Fibroblast of the conjunctiva (primary cell): ENCODE measurements at places on chromosomes 4 and X.

- DNase-seq: no peak
Observed at GRCh38 chr4:99414401-99414800, 20.7 kb downstream of the ADH7 start.

- no peak for DNase-seq
Observed at GRCh38 chrX:125205133-125205917, 114.3 kb upstream of the TEX13C start.

GRCh38 chrX:9420275-9421265 lies 44.3 kb upstream of the TBL1X start:
- DNase-seq: no peak

- DNase-seq: no peak
Observed at GRCh38 chr4:71609651-71610050, 174.2 kb downstream of the GC start.

- DNase-seq: no peak
Observed at GRCh38 chrX:46690818-46691217, 68.1 kb downstream of the SLC9A7 start.

DNA sequence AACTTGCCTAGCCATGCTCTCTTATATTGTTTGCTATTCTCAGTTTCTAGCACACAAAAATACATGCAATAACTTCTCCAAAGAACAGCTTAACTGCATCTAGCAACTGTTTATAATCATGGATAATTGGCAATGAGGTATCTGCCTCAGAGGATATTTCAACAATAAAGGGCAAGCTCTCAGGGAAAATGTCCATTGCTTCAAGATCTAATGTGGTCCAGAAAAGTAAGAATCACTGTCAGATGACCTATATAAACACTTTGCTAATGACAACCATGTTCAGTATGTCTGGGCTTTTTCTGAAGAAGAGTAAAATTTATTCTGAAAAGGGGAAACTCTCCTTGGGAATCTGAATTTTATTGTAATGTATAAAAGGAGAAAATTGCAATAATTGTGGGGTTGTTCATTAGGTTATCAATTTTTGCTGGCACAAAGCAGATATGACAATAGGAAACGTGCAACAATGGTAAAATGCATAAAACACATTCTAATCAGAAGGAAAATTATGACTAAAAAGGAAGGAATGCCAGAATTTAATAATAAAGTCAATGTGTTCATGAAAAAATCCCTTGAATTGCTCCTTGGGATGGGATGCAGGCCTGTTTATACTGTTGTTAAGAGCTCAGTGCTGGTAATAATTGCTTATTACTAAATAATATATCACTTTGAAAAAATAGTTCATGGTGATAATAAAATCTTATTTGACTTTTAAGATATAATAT lies 90.3 kb downstream of the ANTXR2 start:
- no peak for DNase-seq

DNA sequence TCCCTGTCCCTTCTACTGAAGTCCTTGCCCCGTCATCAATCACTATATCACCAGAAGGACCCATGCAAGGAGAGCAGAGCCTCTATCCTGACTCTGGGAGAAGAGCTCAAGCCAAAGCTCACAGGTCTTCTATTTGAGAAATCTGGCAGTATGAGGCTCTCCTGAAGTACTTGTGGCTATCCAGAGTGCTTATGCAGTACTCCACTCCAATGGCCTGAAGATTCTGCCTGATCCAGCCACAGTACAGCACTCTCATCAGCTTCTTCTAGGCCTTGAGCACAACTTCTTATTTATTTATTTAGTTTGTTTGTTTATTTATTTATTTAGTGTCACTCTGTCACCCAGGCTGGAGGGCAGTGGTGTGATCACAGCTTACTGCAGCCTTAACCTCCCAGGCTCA lies 13.0 kb downstream of the USP26 start:
- DNase-seq: no peak

DNA sequence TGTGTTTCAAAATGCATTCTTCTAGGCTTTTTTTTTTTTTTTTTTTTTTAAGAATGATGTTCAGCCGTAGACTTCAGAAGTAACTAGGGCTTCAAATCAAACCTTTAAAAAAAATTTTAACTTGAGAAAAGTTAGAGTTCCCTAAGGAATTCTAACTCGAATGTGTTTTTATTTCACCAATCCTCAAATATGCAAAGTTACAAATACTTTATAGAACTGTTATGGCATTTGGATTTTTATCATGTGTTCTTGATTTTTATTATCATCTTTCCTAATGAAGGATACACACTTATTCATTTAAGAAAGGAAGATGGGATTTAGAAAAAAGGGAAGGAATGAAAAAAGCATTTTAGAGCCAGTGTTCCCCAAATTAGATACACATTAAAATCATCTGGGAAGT lies 200.6 kb upstream of the LDB2 start:
- DNase-seq: no peak

DNA sequence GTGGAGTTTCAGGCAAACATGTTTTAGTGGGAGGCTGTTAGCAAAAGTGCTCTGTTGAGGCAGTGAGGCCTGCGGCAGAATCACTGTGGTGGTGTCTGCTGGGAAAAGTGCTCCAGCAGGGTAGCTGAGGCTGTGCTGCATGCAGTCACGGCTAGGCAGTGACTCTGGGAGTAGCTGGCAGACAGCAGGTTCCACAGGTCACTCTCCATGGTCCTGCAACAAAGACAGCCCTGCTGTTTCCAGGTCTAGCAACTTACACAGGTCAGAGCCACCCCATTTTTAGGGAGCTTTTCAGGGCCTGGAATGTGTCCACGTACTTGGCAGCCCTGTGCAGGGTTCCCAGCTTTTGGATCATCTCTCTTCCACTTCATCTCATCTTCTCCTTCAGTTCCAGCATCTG lies 184.3 kb downstream of the NAA11 start:
- no peak for DNase-seq

GRCh38 chr4:134326866-134327265 lies 125.3 kb upstream of the PABPC4L start:
- no peak for DNase-seq

DNA sequence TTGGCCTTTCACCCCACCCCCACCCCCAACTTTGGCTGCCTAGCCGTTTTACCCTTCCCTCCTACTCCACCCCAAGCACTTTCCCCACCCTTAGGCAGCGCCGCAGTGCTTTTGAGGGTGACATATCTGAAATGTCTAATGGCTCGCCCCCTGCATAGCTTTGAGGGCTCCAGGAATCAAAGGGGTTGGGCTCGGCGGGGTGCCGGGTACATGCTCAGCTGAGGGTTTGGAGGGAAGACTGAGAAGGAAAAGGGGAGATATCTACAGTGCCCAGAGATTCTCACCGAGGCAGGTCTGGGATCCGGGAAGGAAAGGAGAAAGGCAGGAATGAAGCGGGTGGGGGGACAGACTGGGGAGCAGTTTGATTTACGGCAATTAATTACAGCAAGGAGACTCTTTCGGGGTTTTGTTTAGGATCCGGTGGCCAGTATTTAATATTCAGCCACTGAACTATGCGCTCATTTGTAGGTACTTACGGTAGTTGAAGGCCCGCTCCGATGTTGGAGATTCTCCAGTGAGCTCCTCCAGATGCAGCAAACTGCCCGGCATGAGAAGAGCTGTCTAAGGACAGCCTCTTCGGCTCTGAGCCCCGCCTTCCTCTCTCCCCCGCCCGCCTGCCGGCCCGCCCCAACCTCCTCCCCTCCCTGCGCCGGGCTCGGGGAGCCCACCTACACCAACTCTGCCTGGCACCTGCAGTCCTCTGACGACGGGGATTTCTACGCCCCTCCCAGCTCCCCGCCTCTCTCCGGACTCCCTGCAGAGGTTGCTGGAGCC lies at the start of gene IGSF1:
IGSF1 (minus strand) TSS at position 569 of the 774 bp plus-strand sequence. CDS start 2,632 bp downstream, outside the sequence.
- DNase-seq: no peak

DNA sequence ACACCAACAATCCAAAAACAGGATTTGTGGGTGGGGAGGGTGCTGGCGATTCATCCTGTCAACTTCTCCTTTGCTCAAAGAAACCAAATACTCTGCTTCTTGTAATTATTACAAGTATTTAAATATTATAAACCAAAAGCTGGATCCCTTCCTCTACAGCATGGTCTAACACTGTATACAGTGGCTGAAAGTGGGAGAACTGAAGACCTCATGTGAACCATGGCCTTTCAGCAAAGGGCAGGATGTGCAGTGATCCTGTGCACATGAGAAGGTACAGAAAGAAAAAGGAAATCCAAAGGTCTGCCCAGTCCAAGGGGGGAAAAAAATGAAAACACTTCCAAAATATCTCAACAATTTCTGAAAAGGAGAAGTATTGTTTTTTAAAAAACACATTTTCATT lies 5.3 kb upstream of the CXorf38 start:
- DNase-seq: no peak

GRCh38 chrX:39065051-39065871 lies 264.0 kb downstream of the MID1IP1 start:
- no peak for DNase-seq
